ENCODE measurements at places on chromosomes 1 and 21. TPM values are rescaled to one million over a fixed set of nuclear protein-coding genes. Genes with fewer than 3 reads are reported as not detected.

GRCh38 chr1:162599451-162599850 is 32.8 kb upstream of the DDR2 start:
- DNase-seq: no peak

- DNase-seq: no peak
Observed at GRCh38 chr21:32412162-32413014, at the start of gene EVA1C. Gene EVA1C (plus strand): TSS chr21:32412706. CDS start chr21:32412854, 148 bp downstream.

GRCh38 chr1:36656271-36656670 is 173.6 kb upstream of the CSF3R start:
- DNase-seq: no peak

DNA sequence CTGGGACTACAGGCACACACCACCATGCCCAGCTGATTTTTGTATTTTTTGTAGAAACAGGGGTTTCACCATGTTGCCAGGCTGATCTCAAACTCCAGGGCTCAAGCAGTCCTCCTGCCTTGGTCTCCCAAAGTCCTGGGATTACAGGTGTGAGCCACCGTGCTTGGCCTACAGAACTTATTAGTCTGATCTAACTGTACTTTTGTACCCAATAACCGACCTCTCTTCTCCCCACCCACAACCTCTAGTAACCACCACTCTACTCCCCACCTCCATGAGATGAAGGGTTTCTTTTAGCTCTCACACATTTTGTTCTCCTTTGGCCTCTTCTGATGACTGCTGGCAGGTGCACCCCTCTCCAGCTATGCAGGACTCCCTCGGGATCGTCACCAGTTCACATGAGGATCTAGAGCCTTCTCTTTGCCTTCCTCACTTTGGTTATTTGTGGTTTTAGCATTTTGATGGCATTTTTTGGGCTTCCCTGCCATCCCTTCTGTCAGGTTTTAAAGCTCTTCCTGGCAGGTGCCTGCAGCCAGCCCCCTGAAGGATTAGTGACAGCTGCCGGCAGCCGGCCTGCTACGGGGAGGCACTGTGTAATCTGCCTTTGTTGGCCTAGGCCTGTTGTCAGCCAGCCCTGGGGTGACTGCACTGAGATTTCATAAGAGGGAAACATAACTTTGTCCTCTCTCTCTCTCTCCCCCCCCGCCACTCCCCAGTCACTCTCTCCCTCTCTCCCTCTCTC is 99.8 kb upstream of the ATP1A1 start:
- DNase-seq: no peak

DNA sequence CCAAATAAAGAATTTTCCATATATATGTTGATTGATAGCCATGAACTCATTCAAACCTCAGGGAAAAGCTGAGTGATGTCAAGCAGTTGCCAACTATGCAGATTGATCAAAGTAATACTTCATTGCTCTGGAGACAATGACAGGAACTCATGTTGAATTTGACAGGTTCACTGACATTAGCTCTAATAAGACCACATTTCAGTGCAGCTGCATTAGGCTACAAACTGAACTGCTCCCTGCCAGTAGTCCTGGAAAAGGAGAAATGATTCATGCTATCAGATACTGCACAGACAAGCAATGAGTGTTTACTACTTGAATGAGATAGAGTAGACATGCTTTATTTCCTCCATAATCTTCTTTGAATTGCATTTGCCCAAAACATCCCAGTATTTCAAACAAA is 948.4 kb downstream of the MRPL39 start:
- no peak for DNase-seq

- peak; percentile 70 for DNase-seq
Observed at GRCh38 chr1:239951511-239952140, 140.1 kb upstream of the FMN2 start.

- DNase-seq: no peak
Observed at GRCh38 chr1:116717318-116717717, 36.9 kb upstream of the CD2 start.

- DNase-seq: peak; percentile 25
Observed at GRCh38 chr21:14383596-14384180, 742 bp upstream of the HSPA13 start.

DNA sequence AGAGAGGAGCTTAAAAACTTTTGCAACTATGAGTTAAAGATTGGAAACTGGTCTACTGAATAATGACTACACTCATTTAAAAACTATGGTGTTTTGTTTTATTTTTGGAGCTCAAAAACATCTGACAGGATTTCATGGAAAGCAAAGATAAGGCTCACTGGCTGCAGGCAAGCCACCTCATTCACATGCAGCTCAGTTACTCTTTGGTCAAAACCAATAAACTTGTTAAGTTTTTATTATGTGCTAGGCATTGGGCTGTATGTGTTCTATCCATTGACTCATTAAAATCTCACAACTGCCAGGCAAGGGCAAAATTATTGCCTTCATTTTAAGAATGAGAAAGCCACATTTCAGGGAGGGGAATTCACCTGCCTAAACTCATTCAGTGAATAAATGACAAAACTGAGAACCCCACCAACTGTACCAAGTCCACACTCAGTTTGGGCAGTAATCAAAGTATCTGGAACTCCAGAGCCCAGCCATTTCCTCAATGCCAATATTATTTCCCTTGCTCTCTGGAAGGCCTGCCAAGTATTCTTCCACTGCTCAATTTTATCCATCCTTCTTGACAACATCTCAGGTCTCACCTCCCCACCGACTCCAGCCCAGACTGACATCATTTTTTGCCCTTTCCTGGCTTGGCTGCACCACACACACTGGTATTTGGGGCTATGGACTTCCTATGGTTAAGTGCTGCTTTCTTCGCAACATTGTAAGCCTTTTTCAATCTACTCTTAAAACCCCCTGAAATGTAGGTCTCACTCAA is 401.1 kb upstream of the NFIA start:
- no peak for DNase-seq

GRCh38 chr1:171137580-171137979 is 46.9 kb downstream of the FMO3 start:
- no peak for DNase-seq

DNA sequence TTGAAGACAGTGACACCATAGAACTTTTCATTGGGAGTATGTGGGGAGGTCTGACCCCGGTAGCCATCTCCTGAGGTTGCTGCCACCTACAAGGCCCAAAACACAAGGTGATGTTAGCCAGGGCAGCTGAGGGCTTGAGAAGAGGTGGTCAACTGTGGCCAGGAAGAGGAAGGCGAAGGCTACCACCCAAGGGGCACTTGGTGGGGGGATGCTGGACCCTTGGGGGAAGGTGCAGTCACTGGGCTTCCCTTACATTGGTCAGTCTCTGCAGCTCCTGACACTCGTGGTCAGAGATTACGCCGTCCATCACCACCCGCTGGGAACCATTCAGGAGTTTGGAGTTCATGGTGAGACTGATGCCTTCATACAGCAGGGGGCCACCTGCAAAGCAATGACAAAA is 12.2 kb upstream of the CLDN19 start:
- DNase-seq: no peak

- peak; percentile 41 for DNase-seq
Observed at GRCh38 chr1:94542088-94542870, 720 bp upstream of the F3 start.

GRCh38 chr1:156483397-156483796 is 17.2 kb downstream of the MEF2D start:
- DNase-seq: no peak

DNA sequence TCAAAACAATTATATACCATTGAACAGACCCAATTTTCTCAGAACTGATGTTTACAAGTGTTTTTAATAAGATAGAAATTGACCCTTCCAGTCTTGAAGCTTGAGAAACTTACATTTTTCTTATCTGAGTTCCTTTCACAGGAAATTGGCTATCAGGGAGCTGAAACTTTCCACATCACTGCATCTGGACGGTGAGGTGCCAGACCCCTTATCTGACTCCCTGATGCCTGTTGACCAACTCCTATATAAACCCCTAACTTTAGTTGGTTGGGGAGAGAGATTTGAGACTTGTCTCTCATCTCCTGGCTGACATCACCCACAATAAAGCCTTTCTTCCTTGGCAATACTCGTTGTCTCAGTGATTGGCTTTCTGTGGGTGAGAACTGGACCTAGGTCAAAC is 31.4 kb downstream of the LACTBL1 start:
- DNase-seq: no peak

- no peak for DNase-seq
Observed at GRCh38 chr21:35027563-35028450, 21.3 kb downstream of the RUNX1 start.

DNA sequence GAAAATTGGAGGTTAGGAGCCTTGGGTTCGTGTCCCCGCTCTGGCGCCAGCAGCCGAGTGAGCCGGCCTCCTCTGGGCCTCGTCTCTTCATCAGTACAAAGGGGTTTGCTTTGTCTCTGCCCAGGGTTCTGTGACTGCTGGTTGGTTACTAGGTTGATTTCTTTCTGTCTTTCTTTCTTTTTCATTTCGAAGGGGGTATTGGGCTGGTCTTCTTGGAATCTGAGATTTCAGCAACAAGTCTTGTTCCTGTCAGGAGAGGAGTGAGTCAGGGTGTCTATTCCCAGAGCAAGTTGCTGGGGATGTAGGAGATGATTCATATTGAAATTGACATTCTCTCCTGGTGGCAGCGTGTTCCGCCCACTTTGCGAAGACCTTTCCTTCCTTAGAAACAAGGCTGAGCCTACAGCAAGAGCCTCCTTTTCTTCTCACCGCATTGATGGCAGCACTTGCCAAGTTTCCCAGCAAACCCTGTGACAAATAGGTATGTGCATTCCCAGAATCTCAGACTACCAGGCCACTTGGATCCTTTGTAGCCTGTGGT is 79.2 kb downstream of the MAN1C1 start:
- peak; percentile 85 for DNase-seq

GRCh38 chr1:64472805-64473204 is 2.9 kb downstream of the CACHD1 start:
- DNase-seq: no peak

- no peak for DNase-seq
Observed at GRCh38 chr21:27466140-27466539, 499.3 kb upstream of the ADAMTS5 start.

Gene MCOLN2
- total RNA-seq: 3.9 TPM

Gene TRIM17
- not detected for total RNA-seq

Gene LRRC38
- not detected for total RNA-seq

Gene SMIM1
- total RNA-seq: not detected

Gene SUMO3
- 118 TPM for total RNA-seq

Gene FAM177B
- total RNA-seq: not detected

Gene LIN28A
- not detected for total RNA-seq

Gene NBPF6
- total RNA-seq: not detected

Gene GJA9
- total RNA-seq: not detected

Gene ADAMTS4
- total RNA-seq: not detected

Gene LDLRAD2
- not detected for total RNA-seq

Gene TFF2
- not detected for total RNA-seq

Measured in A172 (cell line).